ENCODE measurements at places on chromosomes 7 and 10. TPM values are rescaled to one million over a fixed set of nuclear protein-coding genes. Genes with fewer than 3 reads are reported as not detected.
A peak's percentile ranks its signal among the peaks of the same experiment; 100 is the strongest.

The FAM25G gene
- total RNA-seq = not detected

GRCh38 chr7:148535217-148535616 lies 55.3 kb upstream of the C7orf33 start:
- no peaks in the 10 kb centered on the region for H3K36me3 ChIP-seq
- no peaks in the 10 kb centered on the region for H3K4me1 ChIP-seq
- peak overlapping the region; percentile 52 for H3K27ac ChIP-seq
- H3K4me3 ChIP-seq = no peak overlapping the region
- no peaks in the 10 kb centered on the region for H3K27me3 ChIP-seq

- H3K27me3 ChIP-seq = no peaks in the 10 kb centered on the region
- H3K4me3 ChIP-seq = no peak overlapping the region
- no peaks in the 10 kb centered on the region for H3K36me3 ChIP-seq
- no peak overlapping the region for H3K27ac ChIP-seq
- no peak for DNase-seq
These were observed 71.5 kb upstream of the LRRC4 start for GRCh38 chr7:128102490-128103291.

DNA sequence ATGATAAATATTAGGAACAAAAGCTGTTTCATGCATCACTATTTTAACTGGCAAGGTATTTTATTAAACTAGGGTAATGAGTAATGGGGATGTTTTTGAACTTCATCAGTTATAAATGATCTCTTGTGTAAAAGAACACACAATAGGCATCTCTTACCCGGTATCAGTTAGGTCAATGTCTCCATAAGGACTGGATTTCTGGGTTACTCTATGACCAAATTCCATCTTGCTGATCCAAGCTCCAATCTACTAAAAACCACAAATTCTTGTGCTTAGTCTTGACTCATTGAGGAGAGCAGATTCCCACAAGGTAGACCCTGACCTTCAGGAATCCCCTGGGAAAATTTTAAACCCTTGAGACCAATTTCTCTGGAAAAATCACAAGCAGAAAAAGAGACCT lies 1167.7 kb downstream of the XPNPEP1 start:
- no peaks in the 10 kb centered on the region for H3K27me3 ChIP-seq
- no peaks in the 10 kb centered on the region for H3K4me1 ChIP-seq
- H3K4me3 ChIP-seq = no peak overlapping the region
- no peaks in the 10 kb centered on the region for H3K36me3 ChIP-seq

GRCh38 chr7:2019711-2020511 lies 212.8 kb downstream of the MAD1L1 start:
- no peaks in the 10 kb centered on the region for H3K4me1 ChIP-seq
- no peak for DNase-seq
- H3K27me3 ChIP-seq = no peaks in the 10 kb centered on the region
- peak overlapping the region; percentile 62 for H3K27ac ChIP-seq

GRCh38 chr10:86591436-86591835 lies 62.9 kb upstream of the OPN4 start:
- H3K4me1 ChIP-seq = no peaks in the 10 kb centered on the region
- H3K4me3 ChIP-seq = no peak overlapping the region
- no peaks in the 10 kb centered on the region for H3K36me3 ChIP-seq
- DNase-seq = no peak
- no peak overlapping the region for H3K27ac ChIP-seq

The PNLIPRP3 gene
- 2.4 TPM for total RNA-seq

Data from breast epithelium (tissue), 4 donors.